ENCODE measurements at places on chromosomes 16 and 17. TPM values are rescaled to one million over a fixed set of nuclear protein-coding genes. Genes with fewer than 3 reads are reported as not detected.

DNA sequence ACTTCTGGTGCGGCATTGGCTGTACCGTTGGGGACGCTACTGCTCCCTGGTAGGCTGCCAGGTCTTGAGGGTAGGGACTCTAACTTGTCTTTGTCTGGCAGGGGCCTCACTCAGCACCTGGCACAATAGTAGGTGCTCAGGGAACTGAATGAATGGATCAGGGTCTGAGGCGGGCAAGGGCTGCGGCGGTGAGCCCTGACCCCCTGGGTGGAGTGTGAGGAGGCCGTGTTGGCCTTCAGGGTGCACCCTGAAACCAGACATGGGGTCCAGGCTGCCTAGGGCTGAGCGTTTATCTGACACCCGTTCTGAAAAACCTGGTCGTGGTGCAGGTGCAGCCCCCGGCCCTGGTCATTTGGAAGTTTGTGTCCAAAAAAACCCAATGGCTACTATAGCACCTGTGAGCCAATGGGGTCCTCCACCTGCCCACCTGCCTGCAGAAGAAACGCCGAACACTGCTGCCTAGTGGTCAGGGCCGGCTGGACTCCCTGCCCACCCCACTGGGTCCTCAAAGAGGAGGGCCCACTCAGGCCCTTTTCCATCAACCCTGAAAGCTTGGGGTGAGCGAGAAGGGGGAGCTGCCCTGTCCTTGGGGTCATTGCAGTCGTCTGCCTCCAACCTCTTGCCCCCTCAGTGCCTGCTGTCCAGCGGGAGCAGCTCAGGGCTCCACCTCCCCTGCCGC lies 4.9 kb upstream of the ATP6V0C start:
- no peaks in the 10 kb centered on the region for H3K36me3 ChIP-seq
- peaks cover 19% of the 10 kb centered on the region for H3K4me1 ChIP-seq
- no peak overlapping the region for H3K4me3 ChIP-seq
- H3K27me3 ChIP-seq, result no peaks in the 10 kb centered on the region
- DNase-seq, result no peak

The PTGES3L gene
- total RNA-seq, result not detected

DNA sequence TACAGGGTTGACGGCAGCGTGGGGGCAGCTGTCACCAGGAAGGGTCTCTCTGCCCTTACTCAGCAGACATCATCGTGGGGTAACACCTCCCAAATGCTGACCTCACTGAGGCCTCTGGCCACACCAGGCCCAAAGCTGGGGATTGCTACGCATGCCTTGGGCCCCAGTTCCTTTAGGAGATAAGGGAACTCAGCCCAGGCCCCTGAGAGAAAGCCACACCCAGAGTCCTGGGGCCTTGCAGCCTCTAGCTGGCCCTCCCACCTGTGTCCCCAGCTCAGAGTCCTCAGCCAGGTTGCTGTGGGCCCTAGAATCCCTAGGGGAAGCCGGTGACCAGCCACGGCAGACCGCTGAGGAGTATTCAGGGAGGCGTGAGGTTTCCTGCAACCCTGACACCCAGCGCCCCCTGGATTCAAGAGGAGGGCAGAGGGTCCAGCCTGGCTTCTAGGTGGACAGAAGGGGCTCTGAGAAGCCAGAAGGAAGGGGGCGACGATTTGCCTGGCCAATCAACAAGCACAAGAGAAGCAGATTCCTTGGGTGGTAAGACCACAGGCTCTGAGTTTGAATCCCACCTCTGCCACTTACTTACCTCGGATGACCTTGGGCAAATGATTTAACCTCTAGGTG lies 10.3 kb upstream of the GINS2 start:
- no peak overlapping the region for H3K4me3 ChIP-seq
- H3K27ac ChIP-seq, result no peak overlapping the region
- no peaks in the 10 kb centered on the region for H3K4me1 ChIP-seq
- no peaks in the 10 kb centered on the region for H3K36me3 ChIP-seq
- DNase-seq, result no peak
- H3K27me3 ChIP-seq, result peaks cover 17% of the 10 kb centered on the region

GRCh38 chr17:34530918-34531317 lies 48.5 kb upstream of the TMEM132E start:
- H3K27ac ChIP-seq, result no peak overlapping the region
- H3K4me1 ChIP-seq, result no peaks in the 10 kb centered on the region
- H3K27me3 ChIP-seq, result peaks cover 53% of the 10 kb centered on the region
- no peaks in the 10 kb centered on the region for H3K36me3 ChIP-seq

The CES3 gene
- total RNA-seq, result 4.5 TPM

The CEP295NL gene
- not detected for total RNA-seq

GRCh38 chr16:1821861-1822611 lies 4.6 kb downstream of the HAGH start:
- H3K36me3 ChIP-seq, result no peaks in the 10 kb centered on the region
- no peak overlapping the region for H3K4me3 ChIP-seq
- H3K4me1 ChIP-seq, result peaks cover 19% of the 10 kb centered on the region
- H3K27ac ChIP-seq, result no peak overlapping the region
- DNase-seq, result no peak
- no peaks in the 10 kb centered on the region for H3K27me3 ChIP-seq

GRCh38 chr17:55005520-55005919 lies 37.0 kb downstream of the STXBP4 start:
- no peak overlapping the region for H3K27ac ChIP-seq
- DNase-seq, result no peak
- no peak overlapping the region for H3K4me3 ChIP-seq
- peaks cover 3% of the 10 kb centered on the region for H3K36me3 ChIP-seq
- no peaks in the 10 kb centered on the region for H3K27me3 ChIP-seq
- H3K4me1 ChIP-seq, result peaks cover 2% of the 10 kb centered on the region

DNA sequence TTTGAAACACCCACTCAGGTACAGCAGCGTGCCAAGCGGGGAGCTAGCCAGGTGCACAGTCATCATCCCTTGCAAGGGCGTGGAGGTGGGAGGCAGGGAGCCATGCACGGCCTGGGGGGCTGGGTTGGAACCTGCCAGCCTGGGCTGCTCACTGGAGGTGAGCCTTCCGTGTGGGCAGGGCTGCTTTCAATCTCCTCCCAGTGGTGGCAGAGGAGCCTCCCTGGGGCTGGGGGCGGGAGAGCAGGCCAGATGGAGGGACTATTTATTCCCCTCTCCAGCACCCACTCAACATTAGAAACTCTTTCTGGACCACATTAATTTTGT lies 90.3 kb downstream of the KATNIP start:
- H3K4me1 ChIP-seq, result peaks cover 5% of the 10 kb centered on the region
- no peak overlapping the region for H3K4me3 ChIP-seq
- H3K27ac ChIP-seq, result no peak overlapping the region

DNA sequence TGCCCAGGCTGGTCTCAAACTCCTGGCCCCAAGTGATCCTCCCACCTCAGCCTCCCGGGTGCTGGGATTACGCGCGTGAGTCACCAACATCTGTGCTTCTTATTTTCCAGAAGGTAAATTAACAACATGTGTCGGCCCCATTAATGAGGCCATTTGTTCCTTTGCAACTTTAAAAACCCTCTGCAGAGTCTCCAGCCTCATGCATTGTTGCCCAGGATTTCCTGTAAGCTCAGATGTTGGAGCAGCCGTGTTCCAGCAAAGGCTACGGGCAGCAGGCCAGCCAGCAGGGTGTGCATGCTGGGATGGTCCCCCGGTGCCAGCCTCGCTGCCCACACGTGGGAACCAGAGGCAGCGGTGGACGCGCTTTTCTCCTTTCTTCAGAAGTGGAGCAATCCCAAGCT lies 19.1 kb upstream of the HEXD start:
- H3K4me3 ChIP-seq, result no peak overlapping the region
- H3K27me3 ChIP-seq, result no peaks in the 10 kb centered on the region
- H3K27ac ChIP-seq, result no peak overlapping the region
- peaks cover 22% of the 10 kb centered on the region for H3K4me1 ChIP-seq

- no peaks in the 10 kb centered on the region for H3K4me1 ChIP-seq
- H3K36me3 ChIP-seq, result no peaks in the 10 kb centered on the region
- no peaks in the 10 kb centered on the region for H3K27me3 ChIP-seq
- H3K27ac ChIP-seq, result no peak overlapping the region
- no peak overlapping the region for H3K4me3 ChIP-seq
Measured at GRCh38 chr16:52492789-52493357, 54.1 kb downstream of the TOX3 start.

The CHST5 gene
- total RNA-seq, result 0.14 TPM

The NRN1L gene
- total RNA-seq, result 0.45 TPM

The PNMT gene
- total RNA-seq, result not detected

- H3K4me1 ChIP-seq, result peaks cover 12% of the 10 kb centered on the region
Measured at GRCh38 chr17:81488276-81488860, 24.2 kb downstream of the ACTG1 start.

The PLA2G10 gene
- not detected for total RNA-seq

- H3K36me3 ChIP-seq, result no peaks in the 10 kb centered on the region
- DNase-seq, result no peak
- no peak overlapping the region for H3K4me3 ChIP-seq
- no peaks in the 10 kb centered on the region for H3K4me1 ChIP-seq
Measured at GRCh38 chr16:72727565-72727964, 320.4 kb downstream of the ZFHX3 start.

Data from activated CD8-positive, alpha-beta memory T cell treated with anti-CD3 and anti-CD28 coated beads, Interleukin-2, amount 10 ng/mL, durations not matched to agents 7 days and 5 days (primary cell).